Ammon's horn (tissue), 1 donor: ENCODE measurements at places on chromosomes 3 and 15.

DNA sequence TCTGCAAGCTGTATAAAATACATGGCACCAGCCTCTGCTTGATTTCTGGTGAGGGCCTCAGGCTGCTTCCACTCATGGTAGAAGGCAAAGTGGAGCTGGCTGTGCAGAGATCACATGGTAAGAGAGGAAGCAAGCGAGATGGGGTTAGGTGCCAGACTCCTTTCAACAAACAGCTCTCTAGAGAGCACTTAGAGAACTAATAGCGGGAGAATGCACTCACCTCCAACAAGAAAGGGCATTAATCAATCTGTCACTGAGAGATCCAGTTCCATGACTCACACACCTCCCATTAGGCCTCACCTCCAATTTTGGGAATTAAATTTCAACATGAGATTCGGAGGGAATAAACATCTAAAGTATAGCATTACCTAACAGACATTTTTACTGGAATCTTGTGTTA is 644.1 kb upstream of the ARRDC4 start:
- DNase-seq: no peak

DNA sequence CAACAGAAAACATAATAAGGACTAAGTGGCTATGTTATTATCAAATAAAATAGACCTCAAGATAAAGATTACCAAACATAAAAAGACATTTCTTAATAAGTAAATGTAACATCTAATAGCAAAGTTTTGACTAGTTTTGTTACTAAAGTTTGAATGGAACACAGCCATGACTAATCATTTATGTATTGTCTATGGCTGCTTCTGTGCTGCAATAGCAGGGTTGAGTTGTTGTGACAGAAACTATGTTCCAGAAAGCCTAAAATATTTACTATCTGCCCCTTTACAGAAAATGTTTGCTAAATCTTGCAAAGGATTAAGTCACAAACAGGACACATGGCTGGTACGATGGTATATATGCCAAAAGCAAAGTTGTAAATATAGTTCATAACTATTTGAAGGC is 37.9 kb upstream of the MYH15 start:
- no peak for DNase-seq

DNA sequence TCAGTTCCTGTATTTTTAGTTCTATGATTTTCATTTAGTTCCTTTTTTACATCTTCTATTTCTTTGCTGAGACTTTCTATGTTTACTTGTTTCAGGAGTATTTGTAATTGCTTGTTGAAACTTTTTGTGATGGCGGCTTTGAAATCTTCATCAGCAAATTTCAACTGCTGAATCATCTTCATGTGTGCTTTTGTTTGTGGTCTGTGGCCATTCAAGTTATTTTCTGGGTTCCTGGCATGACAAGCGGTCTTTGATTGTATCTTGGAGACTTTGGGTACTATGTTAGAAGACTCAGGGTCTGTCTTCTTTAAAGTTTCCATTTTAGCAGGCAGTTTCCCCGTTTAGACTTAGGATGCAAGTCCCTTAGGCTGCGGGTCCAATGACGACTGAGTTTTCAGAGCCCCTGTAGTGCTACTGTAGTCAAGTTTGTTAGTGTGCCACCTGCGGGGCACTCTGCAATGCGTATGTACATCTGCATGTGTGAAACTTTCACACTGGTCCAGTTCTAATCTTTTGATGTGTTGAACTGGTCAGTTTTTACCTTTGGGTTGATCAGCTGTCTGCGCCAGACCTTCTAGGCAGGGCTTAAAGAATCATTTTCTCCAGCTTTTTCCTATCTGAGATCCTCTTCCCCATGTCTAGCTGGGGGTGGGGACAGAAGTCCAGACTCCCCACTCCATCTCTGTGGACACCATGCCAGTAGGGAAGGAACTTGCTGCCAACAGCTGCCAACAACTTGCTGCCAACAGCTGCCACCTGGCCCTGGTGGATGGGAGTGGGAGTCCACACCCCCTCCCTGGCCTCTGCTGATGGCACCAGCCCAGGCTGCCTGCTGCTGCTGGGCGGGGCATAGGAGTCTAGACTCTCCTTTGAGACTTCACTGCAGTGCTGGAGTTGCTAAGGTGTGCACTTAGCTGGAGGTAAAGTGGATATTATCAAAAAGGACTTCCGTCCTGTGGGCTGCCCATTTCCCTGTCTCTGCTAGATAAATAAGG is 190.9 kb downstream of the TJP1 start:
- no peak for DNase-seq

GRCh38 chr3:183212565-183212964 is 40.5 kb upstream of the B3GNT5 start:
- peak; percentile 59 for DNase-seq

- DNase-seq: peak; percentile 39
Observed at GRCh38 chr3:40770061-40770460, 245.3 kb downstream of the ZNF621 start.

DNA sequence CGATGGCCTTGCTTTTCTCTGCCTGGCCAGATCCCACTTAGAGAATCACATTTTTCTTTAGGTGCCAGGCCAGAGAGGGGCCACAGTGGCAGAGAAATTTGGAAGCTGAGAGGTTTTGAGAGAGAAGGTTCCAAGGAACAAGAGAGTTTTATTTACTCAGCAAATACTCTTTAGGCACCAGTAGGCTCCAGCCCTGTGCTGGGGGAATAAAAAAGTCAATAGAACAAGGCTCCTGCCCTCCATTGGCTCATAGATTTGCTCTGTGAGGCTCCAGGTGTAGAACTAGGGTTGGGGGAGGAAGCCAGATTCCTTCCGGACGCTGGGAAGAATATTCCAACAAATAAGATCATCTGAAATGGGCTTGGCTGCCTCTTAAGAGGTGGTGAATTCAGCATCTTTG is 59.9 kb downstream of the ST8SIA2 start:
- no peak for DNase-seq

DNA sequence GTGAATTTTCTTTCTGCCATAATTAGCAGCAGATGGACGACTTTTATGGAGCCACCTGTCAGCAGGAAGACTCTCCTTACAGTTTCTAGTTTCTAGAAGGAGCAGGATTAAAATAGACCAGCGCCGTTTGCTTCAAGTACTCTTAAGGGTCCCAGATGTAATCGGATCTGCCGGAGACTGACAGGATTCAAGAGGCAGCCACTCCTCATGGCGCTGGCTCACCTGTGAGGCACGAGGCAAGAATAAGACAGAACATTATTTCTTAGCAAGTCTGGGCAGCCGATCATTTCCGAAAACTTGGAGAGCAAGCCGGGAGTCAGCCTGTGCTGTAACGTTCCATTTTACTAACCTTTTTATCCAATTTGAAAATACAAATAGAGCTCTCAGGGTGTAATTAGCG is 410.4 kb upstream of the RORA start:
- no peak for DNase-seq

DNA sequence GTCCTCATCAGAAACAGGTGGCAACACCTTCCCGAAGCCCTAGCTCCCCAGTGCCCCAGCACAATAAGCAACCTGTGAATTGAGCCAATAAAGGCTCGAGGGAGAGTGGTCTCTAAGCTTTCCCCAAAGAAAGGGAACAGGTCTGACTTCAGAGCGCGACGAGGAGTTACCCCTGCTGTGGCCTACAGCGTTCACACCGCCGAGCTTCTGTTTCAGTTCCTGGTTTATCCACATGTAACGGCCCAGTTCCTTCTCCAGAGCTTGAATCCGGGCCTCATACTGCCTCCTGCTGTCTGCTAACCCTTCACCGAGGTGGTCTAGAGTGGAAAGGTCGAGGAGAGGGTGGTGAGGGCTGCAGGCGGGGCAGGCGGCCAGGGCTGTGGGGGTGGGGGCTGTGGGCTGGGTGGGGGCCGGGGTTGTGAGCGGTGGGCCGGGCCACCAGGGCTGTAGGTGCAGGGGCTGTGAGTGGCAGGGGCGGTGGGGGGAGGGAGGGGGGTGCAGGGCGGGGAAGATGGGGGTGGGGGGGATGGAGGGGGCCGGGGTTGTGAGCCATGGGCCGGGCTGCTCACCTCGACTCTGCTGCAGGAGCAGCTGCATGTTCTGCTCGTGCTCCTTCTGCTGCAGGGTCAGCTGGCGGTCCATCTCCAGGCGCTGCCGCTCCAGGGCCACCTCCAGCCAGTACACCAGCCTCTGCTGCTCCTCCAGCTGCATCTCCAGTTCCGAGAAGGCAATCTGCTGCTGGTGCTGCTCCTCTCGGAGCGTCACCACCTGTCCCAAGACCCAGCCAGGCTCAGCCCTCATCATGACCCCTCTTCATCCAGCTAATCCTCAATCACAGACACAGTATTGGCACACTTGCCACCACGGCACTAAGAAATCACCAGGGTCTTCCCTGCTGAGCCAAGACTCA is 26.2 kb downstream of the KIF7 start:
- no peak for DNase-seq

GRCh38 chr3:195163719-195164572 is 107.0 kb downstream of the XXYLT1 start:
- DNase-seq: no peak

GRCh38 chr3:126212620-126213378 is 32.4 kb upstream of the ALDH1L1 start:
- peak; percentile 32 for DNase-seq
